GF-D8 (cell line): ENCODE measurements at places on chromosomes 2 and 18.
A peak's percentile ranks its signal among the peaks of the same experiment; 100 is the strongest.

DNA sequence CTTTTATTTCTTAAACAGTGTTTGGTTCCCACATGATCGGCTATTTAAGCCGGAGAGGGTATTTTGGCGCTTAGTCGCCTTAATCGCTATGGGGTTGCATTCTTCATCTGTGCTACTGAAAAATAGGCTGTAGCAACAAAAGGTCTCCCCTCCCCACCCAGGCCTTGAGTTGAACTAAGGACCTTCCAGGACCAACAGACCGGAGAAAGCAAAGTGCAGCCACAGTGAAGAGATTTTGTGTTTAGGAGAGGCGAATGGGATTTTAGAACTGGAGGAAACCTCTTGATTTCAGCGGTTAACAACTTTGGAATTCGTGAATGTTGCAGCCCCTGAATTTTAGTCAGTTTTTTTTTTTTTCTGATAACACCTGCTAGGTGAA is 1.4 kb downstream of the ITGA6 start:
- DNase-seq = no peak

- DNase-seq = no peak
These were observed 109.5 kb downstream of the RTN4 start for GRCh38 chr2:54940723-54941122.

DNA sequence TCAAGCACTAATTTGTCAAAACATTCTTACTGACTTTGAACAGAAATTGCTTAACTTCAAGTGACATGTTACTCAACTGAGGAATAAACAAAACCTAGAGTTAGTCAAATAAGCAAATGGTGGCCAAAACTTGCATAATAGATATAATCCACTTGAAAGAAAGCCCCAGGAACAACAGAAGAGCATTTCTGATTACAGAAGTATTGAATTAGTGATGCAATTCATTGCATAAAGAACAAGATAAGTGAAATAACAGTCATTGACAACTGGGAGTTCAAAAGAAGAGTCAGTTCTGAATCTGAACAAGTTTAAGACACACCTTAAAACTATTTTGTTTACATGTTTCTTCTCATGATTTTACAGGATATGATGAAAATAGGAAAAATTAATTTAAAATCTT is 30.8 kb downstream of the COBLL1 start:
- no peak for DNase-seq

DNA sequence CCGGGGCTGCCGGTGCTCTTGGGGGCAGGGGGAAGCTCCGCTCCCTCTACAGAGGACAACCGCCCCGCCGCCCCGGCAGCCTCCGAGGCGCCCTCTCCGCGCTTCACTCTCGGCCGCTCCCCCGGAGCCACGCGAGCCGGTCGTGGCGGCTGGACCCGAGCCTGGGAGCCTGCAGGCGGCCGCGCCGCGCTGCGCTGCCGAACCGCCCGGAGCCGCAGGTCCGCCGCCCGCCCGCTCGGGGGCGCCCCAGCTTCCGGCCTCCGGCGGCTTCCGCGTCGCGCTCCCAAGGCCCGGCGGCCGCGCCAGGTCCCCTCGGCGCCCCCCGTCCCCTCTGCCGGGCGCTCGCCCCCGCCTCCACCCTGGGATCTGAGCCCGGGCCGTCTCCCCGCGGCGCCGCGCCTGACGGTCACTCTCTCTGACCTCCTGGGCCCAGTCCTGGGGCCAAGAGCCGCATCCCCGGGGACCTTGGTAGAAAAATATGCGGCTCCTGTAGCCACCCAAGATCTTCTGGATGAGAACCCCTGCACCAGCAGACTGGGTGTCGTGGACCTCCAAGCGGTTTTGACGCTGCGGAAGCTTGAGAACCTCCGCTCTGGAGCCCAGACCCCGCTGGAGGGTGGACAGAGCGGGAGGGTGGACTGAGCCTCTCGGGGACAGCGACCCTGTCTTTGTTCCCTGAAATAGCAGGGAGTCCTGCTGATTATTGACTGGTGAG is 44.3 kb downstream of the SERTAD2 start:
- peak; percentile 7 for DNase-seq

GRCh38 chr2:110994250-110994961 is 126.3 kb upstream of the BCL2L11 start:
- peak; percentile 89 for DNase-seq

- DNase-seq = no peak
These were observed 606 bp downstream of the TMEM237 start for GRCh38 chr2:201642579-201643215.
